Stimulated activated CD4-positive, alpha-beta T cell treated with anti-CD3 and anti-CD28 coated beads, Interleukin-2, amount 100 ng/mL, for 48 hours (primary cell): ENCODE measurements at places on chromosomes 16 and 17.

- DNase-seq = no peak
These were observed 282.6 kb downstream of the IRF8 start for GRCh38 chr16:86181526-86181925.

- DNase-seq = no peak
These were observed 6.6 kb downstream of the SOCS1 start for GRCh38 chr16:11249233-11250061.

GRCh38 chr16:79380995-79381602, 219.4 kb downstream of the MAF start:
- no peak for DNase-seq

DNA sequence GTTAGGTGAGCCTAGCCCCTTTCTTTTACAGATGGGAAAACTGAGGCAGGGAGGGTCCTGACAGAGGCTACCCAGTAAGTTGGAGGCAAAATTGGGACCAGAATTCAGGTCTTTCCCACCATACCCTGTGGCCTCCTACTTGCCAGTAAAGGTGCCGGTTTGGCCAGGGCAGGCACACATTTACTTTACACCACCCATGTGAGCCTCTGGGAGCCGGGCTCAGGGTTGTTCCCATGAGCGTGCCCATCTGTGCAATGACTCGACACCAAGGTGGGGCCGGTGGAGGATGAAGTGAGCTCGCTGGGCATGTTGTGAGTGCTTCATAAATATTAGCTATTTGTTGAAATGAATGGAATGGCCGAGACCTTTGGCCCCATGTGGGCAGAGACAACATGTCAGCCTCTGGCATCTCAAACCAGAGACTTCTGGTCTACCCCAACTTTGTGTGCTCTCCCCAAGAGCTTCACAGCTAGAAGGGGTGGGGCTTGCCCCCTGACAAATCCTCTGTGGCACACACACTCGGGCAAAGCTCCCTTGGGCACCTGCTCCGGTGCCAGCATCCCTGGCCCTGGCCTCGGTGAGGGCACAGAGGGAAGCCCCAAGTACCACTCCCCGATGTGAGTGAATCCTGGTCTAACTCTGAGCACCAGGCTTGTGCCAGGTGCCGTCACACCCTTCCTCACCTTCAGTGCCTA, 60.1 kb downstream of the SRCIN1 start:
- no peak for DNase-seq

DNA sequence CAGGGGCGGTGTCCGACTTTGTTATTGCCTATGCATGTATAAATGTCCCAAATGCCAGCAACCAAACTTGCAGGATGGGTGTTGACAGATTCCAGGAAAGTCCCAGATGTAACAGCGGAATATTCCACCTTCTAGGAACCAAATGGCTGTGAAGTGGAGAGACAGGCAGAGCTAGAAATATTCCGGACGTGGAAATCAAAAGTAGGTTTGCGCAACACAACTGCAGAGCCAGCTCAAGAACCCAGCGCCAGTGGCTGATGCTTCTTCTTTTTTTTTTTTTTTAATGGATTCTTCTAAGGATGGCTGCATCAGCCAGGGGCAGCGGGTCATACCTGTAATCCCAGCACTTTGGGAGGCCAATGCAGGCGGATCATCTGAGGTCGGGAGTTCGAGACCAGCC, 601.7 kb downstream of the MAF start:
- DNase-seq = no peak

GRCh38 chr17:8287651-8288335, 677 bp upstream of the RANGRF start:
- DNase-seq = no peak

DNA sequence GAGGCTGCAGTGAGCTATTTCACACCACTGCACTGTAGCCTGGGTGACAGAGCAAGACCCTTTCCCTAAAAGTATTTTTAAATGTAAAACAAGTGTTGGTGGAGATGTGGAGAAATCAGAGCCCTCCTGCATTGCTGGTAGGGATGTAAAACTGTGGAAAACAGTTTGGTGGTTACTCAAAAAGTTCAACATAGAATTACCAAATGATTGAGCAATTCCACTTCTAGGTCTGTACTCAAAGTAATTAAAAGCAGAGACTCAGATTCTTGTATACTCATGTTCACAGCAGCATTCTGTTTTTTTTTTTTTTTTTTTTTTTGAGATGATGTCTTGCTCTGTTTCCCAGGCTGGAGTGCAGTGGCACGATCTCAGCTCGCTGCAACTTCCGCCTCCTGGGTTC, 141.8 kb downstream of the PITPNC1 start:
- no peak for DNase-seq

GRCh38 chr17:52756746-52757145, 598.2 kb upstream of the CA10 start:
- DNase-seq = no peak
